Activated effector memory CD4-positive, alpha-beta T cell treated with anti-CD3 and anti-CD28 coated beads, Interleukin-2, amount 50 U/mL, for 16 hours (primary cell): ENCODE measurements at places on chromosomes 11 and 22.

- DNase-seq = peak; percentile 89
These were observed 24.4 kb downstream of the SREBF2 start for GRCh38 chr22:41857155-41857859.

GRCh38 chr11:121112498-121113455 lies 11.7 kb downstream of the TECTA start:
- no peak for DNase-seq

DNA sequence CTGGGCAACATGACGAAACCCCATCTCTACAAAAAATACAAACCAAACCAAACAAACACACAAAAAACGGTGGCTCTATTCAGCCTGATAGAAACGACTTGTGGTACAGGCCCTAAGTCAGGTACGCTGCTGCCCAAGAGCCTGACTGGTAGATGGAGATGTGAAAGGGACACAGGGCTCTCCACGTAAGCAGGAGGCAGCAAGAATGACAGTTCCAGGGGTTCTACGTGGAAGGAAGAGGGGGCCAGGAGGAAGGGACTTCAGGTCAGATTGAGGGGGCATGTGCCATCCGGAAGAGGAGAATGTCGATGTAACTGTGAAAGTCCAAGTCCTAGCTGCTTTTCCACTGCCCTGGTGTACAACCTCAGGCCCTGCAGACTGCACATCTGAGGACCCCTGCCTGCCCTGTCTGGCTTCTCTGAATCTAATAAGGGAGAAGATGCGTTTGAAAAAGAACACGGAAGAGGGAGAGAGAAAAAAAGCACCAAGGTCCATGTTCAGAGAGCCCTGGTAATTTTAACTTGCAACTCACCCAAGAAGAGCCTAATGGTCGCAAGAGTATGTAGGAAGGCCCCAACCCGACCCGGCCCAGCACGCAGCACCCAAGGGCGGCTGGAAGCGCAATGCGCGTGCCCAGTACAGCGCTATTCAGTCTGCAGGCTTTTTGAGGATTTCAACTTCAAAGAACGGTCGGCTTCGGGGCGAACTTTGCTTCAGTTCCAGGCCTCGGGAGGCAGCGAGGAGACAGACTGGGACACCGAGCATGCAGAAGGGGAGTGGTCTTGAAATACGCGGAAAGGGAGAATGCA lies 909 bp upstream of the ZNRD2 start:
- DNase-seq = no peak

GRCh38 chr22:48900626-48901025 lies 927.0 kb downstream of the BRD1 start:
- peak; percentile 31 for DNase-seq

- no peak for DNase-seq
These were observed 78.9 kb downstream of the SFI1 start for GRCh38 chr22:31575190-31575589.

DNA sequence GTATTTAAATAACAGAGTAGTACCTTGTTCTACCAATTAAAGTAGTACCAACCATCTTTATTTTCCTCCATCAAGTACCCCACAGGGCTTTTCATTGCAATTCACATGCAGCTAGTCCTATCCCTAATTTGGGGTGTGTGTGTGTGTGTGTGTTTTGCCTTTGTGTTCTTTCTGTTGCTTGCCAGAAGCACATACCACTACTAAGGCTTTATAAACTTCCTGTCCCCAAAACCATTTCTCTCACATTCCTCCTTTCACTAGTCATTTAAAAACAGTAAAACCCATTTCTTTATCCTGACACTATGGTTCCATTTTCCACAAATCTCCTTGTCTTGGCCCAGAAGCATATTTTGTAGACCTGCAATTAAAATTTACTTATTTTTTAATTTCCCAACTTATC lies 54.6 kb downstream of the SLC36A4 start:
- no peak for DNase-seq

DNA sequence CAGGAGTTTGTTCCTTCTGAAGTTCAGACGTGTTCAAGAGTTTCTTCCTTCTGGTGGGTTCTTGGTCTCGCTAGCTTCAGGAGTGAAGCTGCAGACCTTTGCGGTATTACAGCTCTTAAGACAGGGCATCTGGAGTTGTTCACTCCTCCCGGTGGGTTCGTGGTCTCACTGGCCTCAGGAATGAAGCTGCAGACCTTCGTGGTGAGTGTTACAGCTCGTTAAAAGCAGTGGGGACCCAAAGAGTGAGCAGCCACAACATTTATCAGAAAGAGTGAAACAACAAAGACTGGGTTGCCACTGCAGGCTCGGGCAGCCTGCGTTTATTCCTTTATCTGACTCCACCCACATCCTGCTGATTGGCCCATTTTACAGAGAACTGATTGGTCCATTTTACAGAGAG lies 373.1 kb downstream of the ETS1 start:
- no peak for DNase-seq

DNA sequence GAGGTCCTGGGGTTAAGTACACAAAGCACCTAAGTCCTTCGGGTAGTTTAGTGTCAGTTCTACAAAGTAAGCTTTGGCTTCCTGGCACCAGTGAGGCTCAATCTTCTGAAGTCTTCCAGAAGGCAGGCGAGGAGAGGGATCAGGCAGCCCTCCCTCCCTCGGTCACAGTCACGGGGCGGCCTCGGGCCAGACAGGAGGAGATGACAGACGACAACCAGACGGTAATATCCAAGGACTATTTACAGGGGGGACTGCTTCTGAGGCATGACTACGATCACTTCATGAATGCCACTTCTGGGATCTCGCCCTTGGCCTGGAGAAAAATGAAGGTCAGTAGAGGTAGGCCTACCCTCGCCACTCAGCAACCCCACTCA lies 383 bp upstream of the TMEM223 start:
- DNase-seq = no peak

GRCh38 chr11:16881074-16881709 lies 133.0 kb downstream of the PLEKHA7 start:
- no peak for DNase-seq

GRCh38 chr22:28030473-28030872 lies 111.4 kb upstream of the PITPNB start:
- DNase-seq = no peak

DNA sequence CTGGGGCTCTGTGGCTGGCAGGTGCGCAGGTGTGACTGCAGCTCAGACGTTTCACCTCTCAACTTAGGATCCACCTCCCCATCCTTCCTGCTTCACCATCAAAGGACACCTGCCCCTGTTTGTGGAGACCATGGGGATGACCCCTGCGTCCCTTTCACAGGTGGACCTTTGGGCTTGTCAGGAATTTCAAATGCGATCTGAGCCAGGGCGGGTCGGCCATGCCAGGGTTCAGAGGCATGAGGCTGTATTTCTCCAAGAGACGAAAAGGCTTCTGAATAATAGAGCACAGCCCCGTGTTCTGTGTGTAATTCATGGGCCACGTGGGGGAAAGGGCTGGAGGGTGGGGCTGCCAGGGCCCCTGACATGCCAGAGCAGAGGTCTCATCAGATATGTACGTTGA lies 668.0 kb downstream of the BRD1 start:
- peak; percentile 27 for DNase-seq

DNA sequence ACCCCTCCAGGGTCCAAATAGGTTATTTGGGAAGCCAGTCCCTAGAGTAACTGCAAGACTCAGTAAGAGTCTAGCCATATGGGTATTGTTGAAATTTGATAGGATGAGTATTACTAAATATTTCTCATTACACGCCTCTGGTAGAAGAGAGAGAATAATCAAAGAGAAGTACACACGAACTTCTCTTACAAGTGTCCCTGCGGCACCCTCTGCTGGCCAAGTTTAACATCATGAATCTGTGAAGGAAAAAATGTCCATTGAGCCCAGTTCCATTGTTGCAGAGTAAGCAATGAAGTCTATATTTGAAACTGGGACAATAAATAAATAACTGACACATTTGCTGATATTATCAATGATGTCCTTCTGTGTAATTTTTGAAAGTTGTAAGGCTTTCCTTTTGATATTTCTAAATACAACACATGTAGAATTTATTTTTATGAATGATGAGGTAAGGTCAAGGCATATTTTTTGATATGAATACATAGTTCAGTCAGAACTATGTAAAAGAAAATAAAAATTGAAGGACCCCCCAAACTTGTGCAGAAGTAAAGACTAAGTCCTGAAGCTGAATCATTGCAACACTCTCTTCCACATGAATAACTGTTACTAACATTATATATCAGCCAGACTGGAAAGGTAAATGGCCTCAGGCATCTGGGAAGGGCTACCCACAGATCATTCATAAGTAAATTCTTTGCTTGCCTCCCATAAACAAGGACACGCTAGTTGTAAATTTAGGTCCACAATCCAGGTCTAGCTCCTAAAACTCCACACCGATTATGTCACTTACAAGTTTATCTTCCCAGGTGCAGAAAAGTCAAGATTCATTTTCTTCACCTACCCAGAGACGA lies 10.0 kb downstream of the OR51L1 start:
- no peak for DNase-seq

- DNase-seq = no peak
These were observed 19.7 kb downstream of the ARFGAP2 start for GRCh38 chr11:47156951-47157350.

DNA sequence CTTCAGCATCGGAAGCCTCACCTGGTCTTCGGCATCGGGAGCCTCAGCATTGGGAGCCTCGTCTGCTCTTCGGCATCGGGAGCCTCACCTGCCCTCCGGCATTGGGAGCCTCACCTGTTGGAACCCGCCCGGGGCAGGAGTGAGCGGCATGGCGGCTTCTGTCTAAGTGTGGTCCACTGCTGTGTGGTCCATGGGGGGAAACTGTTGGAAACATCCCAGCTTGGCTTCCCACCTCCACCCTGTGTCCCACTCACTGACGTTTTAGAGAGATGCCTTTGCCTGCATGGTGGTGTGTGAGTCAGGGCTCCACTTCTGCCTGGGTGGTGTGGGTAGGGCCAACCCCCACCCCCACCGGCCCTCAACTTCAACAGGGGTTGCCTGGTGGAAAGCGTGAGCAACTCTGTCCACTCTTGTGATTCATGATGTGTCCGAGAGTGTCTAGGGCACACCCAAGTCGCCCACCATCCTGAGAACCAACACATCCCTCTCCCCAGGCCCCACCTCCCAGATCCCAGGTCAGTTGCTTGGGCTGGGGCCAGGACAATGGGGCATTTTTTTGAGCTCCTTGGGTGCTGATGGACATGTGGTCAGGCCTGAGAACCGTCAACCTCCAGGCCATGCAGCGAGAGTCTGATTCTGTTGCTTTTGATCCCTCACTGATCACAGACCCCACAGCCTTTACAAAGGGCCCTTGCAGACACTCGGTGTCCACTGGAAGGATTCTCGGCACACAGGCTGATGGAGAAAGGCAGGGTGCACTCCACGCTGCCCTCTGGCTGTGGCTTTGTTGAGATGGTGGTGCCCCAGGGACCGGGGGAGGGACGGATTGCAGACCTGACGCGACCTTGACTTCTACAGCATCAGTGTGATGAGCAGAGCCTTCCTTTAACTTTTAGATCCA lies 406.7 kb downstream of the TBC1D22A start:
- DNase-seq = peak; percentile 48

DNA sequence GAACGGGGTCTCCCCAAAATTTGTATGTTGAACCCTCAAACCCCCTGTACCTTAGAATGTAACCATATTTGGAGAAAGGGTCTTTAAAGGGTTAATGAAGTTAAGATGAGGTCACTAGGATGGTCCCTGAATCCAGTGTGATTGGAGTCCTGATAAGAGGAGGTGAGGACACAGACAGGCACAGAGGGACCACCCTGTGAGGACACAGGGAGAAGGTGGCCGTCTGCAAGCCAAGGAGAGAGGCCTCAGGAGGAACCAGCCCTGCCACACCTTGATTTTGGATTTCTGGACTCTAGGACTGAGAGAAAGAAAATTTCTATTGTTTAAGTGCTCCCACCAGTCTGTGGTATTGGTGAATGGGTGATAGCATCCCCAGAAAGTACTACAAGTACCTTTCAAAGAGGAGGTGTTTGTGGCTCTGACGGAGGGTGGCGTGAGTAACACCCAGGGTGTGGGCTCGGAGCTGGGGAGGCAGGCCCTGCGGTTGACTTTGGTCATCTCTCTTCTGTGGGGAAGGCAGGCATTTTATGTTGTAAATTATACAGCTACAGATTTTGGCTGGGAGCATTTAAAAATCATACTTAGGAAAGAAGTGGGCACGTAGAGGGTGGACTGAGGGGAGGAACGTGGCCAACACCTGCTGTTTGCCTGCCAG lies 13.8 kb downstream of the MRGPRF start:
- DNase-seq = peak; percentile 21

GRCh38 chr11:47907499-47907898 lies 59.3 kb upstream of the NUP160 start:
- DNase-seq = no peak

DNA sequence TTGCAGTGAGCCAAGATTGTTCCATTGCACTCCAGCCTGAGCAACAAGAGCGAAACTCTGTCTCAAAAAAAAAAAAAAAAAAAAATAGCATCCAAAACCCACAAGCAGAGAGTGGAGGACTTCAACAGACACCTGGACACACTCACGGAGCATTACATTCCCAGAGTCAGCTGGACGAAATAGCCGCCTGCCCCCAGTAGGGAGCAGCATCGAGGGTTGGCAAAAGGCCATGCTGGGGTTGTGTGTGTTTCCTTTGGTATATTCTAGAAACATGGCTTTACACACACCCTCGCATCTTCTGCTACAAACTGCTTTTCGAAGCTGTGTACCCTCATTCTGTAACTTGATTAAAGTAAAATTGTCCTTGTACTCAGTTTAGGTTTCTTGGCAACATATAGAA lies 5.3 kb downstream of the ADA2 start:
- DNase-seq = peak; percentile 77

GRCh38 chr22:29152045-29152953 lies 53.4 kb upstream of the EMID1 start:
- peak; percentile 39 for DNase-seq

DNA sequence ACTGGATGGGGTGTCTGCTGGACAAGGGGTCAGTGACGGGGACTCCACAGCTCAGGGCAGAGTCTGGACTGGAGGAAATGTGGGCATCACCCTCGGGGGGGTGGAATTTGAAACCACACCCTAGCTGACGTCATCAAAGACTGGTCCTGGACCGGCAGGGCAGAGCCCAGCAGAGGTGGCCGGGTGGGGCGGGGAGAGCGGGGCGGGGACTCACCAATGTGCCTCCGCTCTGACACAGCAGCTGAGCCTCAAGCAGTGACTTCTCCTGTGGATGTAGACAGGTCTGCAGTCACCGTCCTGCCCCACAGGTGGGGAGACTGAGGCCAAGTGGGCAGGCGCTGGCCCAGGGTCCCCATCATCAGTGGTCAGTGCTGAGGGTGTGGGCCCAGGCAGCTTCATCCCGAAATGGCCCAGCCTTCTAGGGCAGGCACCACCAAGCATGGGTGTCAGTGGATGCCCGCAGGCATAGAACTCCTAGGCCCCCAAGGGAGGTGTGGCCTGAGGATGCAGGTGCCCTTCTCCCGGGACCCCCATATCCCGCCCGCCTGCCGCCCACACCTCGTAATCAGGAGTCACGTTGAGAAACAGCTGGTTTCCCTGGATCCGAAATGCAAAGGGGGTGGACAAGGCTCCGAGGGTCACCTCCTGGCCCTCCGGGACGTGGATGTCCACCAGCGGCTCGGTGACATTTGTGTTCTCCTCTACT lies 603 bp downstream of the CDHR5 start:
- no peak for DNase-seq

DNA sequence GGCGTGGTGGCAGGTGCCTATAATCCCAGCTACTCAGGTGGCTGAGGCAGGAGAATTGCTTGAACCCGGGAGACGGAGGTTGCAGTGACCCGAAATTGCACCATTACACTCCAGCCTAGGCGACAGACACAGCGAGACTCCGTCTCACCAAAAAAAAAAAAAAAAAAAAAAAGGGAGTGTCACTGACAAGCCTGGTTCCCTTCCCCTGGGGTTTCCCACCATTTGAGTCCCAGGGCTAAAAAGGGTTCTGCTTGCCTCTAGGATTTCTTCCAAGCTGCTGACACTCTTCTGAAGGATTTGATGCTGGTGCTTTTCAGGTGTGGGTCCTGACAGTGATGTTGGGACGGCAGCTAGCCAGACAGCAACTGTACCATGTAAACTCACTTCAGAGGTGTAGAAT lies 1.3 kb upstream of the CCDC88B start:
- DNase-seq = no peak
